LHCN-M2 (cell line): ENCODE measurements at places on chromosomes 4 and X. TPM values are rescaled to one million over a fixed set of nuclear protein-coding genes. Genes with fewer than 3 reads are reported as not detected.

The SCML2 gene
- total RNA-seq, result 4.2 and 5.6 TPM in 2 replicates

The CENPE gene
- 43.9 and 53.7 TPM in 2 replicates for total RNA-seq

The TMEM185A gene
- 10.4 and 11.0 TPM in 2 replicates for total RNA-seq

The AMER1 gene
- total RNA-seq, result 1.7 and 1.8 TPM in 2 replicates

The TLR2 gene
- 1.0 and 1.3 TPM in 2 replicates for total RNA-seq

The STBD1 gene
- total RNA-seq, result 13.3 and 13.9 TPM in 2 replicates

The XPNPEP2 gene
- total RNA-seq, result not detected in 2 replicates

The EDA2R gene
- total RNA-seq, result 27.2 and 27.8 TPM in 2 replicates

The EDA gene
- total RNA-seq, result 0.06 and 0.90 TPM in 2 replicates

The FAT1 gene
- 269 and 277 TPM in 2 replicates for total RNA-seq

The SMIM31 gene
- not detected in 2 replicates for total RNA-seq

The SAT1 gene
- 83.0 and 109 TPM in 2 replicates for total RNA-seq
